ENCODE measurements at places on chromosomes 1 and 21. TPM values are rescaled to one million over a fixed set of nuclear protein-coding genes. Genes with fewer than 3 reads are reported as not detected.

The SPRR1B gene
- polyA plus RNA-seq, result not detected

The JAM2 gene
- polyA plus RNA-seq, result 25.8 TPM

The FRRS1 gene
- 10.1 TPM for polyA plus RNA-seq

The TGFB2 gene
- polyA plus RNA-seq, result 52.1 TPM

The SPRR3 gene
- polyA plus RNA-seq, result 41.0 TPM

The MYOG gene
- polyA plus RNA-seq, result 446 TPM

The SH2D5 gene
- polyA plus RNA-seq, result 0.47 TPM

The ZNF593OS gene
- 1.2 TPM for polyA plus RNA-seq

DNA sequence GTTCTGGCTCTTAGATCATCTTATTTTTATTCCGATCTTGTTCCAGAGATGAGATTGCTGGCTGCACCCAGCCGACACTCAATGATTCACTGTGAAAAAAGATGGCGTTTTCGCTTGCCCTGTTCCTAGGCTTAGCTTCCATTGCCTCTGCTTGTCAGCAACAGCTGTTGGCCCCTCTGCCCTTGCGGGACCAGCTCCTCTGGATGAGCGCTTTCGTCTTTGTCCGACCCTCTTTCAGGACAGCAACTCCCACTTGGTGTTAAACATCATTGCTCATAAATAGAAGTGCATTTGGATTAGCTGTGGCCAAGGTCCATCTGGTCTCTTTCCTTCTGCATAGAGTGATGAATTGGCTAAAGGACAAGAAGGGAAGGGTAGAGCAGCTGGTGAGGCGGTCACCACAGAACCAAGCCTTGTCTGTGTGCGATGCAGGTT, 43.5 kb upstream of the SCCPDH start:
- DNase-seq, result no peak

- no peak for DNase-seq
Measured at GRCh38 chr1:175183586-175183985, 9.0 kb downstream of the KIAA0040 start.

GRCh38 chr1:21820597-21821232, 8.7 kb downstream of the LDLRAD2 start:
- DNase-seq, result no peak

- no peak for DNase-seq
Measured at GRCh38 chr1:232018231-232019025, 391.8 kb downstream of the DISC1 start.

DNA sequence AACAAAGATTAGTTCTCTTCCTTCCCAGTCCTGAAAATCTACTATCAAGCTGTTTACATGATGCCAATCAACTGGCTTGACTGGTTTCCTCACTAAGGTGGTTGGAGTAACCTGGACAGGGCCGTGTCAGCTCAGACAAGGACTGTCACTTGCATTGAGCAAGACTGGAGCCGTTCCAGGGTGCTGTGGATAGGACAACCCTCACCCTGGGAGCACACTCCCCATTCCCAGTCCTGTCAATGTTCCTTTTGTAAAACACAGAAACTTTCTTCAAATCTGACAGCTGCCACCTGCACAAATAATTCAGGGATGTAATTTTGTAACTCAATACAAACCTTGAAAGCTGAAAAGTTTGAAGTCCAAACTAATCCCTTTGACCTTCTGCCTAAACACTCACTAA, 31.4 kb downstream of the PLPP3 start:
- no peak for DNase-seq

DNA sequence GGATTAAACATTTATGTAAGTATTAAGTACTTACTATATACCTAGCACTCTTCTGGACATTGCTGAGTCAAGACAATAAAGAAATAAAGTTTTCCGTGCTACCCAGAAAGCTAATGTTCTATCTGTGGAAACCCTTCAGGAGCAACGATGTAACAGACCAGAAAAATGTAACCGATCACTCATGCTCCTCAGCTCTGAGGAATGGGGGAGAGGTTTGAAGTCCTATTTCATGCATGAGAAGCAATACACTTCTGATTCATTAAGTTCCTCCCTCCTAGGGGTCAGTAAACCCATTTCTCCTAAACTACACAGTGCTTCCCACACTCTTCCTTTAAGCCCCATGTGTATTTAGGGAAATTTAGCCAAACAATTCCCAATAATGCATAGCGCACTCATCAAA, 25.6 kb upstream of the KAZN start:
- no peak for DNase-seq

GRCh38 chr1:199684686-199685273, 342.7 kb upstream of the NR5A2 start:
- DNase-seq, result peak; percentile 53

GRCh38 chr1:232983817-232984567, 33.6 kb downstream of the NTPCR start:
- no peak for DNase-seq

- DNase-seq, result no peak
Measured at GRCh38 chr1:44103270-44104131, 15.1 kb upstream of the KLF17 start.

- peak; percentile 34 for DNase-seq
Measured at GRCh38 chr21:36330904-36331303, 10.9 kb downstream of the MORC3 start.

GRCh38 chr1:15963968-15964648, 11.8 kb downstream of the ZBTB17 start:
- no peak for DNase-seq

DNA sequence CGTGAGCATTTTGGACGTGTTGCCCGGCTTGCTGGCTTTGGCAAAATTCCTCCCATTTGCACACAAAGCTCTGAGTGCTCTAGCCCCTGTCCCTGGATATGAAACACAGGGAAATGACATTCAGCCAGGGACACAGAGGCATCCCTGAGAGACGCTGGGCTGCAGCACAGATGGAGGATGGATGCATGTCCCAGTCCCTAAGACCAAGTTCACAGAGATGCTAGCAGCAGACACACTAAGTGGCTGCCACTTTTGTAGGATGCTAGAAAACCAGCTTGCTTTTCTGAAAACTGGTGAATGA, 12.5 kb downstream of the ACTRT2 start:
- no peak for DNase-seq

GRCh38 chr1:205199090-205199930, 12.2 kb downstream of the DSTYK start:
- no peak for DNase-seq

DNA sequence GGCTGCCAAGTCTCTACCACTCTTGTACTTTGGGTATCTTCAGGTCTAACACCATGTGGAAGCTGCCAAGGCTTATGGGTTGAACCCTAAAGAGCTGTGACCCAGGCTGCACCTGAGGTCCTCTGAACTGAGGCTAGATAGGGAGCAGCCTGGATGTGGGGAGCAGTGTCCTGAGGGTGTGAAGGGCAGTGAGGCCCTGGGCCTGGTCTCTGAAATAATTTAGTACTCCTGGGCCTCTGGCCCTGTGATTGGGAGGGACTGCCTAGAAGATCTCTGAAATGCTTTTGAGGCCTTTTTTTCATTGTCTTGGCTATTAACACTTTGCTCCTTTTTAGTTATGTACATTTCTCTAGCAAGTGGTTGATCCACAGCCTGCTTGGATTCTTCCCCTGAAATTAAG, 847.2 kb upstream of the B3GALT2 start:
- DNase-seq, result no peak

All from muscle of arm (tissue), 14 donors.